ENCODE measurements at places on chromosomes 16 and 17.
A peak's percentile ranks its signal among the peaks of the same experiment; 100 is the strongest.

- peak; percentile 52 for DNase-seq
These were observed 30.3 kb upstream of the SRCIN1 start for GRCh38 chr17:38636054-38636453.

DNA sequence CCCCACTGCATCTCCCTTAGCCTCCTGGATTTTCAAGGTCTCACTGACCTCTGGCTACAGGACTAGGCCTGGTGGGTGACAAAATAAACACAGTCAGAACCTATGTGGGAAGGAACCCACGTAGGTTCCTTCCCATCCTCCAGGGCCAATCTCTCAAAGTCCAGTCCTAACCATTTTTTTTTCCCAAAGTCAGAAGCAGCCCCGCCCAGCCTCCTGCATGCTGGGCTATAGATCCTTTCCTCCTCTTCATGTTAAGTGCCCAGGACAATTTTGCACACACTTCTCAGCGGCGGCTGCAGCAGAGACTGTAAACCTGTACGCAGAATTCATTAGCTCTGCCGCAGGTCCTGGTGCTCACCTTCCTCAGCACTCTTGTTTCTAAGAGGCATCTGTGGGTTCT, 285.8 kb downstream of the NPIPA8 start:
- no peak for DNase-seq

- DNase-seq = no peak
These were observed 301.5 kb downstream of the HAPSTR1 start for GRCh38 chr16:9392956-9393355.

DNA sequence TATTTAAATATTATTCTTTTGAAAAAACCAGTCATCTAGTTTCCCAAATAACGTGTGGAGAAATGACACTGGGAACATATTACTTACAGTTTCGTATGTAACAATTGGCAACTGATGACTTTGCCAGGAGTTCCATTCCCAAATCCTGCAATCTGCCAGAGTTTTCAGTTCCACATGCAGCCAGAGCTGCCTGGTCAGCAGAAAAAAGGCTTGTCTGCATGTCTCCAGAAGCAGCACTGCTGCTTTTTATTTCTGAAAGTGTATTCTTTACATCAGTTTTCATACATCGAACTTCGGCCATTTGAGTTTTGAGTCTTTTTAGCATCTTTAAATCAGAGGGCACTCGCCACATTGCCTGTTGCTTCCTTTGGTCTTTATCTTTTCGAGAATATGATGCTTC, 78.4 kb downstream of the TRIM37 start:
- no peak for DNase-seq

GRCh38 chr16:11915114-11915643, 577 bp downstream of the GSPT1 start:
- DNase-seq = peak; percentile 75

DNA sequence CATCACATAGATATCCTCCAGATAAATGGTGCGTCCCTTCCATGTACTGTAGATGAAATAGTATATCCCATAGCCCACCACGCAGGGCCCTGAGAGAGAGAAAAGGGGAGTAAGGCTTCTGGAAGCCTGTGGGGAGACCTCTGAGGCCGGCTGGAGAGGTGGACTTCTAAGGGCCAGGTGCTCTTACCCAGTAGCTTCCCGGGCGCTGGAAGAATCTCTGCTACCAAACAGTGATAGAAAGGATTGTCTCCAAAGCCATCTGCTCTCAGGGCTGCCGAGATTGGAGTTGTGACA, 718 bp downstream of the SAT2 start:
- no peak for DNase-seq

- DNase-seq = no peak
These were observed 3.6 kb downstream of the ZNF267 start for GRCh38 chr16:31876951-31877828.

GRCh38 chr17:9334536-9335446, 240.8 kb downstream of the STX8 start:
- no peak for DNase-seq

- no peak for DNase-seq
These were observed 93.9 kb downstream of the MSI2 start for GRCh38 chr17:57350266-57350665.

DNA sequence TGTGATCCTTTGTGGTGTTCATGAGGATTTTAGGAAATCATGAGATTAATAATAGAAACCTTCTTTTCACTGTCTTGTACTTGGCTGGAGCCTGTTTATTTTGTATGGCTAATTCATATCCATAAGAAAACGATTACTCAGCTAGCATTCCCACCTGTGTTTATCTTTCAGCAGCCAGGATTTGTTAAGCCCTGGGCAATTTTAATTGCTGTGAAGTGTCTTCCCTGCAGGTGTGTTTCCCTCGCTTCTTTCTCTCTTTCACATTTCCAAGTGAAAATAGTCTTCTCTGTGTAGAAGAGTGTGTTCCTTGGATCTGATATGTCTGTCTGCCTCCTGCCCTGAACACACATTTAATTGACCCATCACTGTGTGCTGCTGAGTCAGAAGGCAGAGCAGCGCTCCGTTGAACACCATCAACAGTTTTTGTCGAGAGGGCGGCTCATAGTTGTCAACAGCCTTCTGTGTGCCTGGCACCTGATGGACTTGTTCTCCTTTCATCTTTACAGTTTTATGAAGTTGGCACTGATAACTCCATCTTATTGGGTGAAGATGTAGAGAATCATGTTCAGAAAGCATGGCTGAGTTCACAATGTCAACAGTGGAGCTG, 83.2 kb downstream of the SPECC1 start:
- DNase-seq = no peak

GRCh38 chr17:50360486-50361115, 12.4 kb downstream of the MRPL27 start:
- DNase-seq = peak; percentile 39

DNA sequence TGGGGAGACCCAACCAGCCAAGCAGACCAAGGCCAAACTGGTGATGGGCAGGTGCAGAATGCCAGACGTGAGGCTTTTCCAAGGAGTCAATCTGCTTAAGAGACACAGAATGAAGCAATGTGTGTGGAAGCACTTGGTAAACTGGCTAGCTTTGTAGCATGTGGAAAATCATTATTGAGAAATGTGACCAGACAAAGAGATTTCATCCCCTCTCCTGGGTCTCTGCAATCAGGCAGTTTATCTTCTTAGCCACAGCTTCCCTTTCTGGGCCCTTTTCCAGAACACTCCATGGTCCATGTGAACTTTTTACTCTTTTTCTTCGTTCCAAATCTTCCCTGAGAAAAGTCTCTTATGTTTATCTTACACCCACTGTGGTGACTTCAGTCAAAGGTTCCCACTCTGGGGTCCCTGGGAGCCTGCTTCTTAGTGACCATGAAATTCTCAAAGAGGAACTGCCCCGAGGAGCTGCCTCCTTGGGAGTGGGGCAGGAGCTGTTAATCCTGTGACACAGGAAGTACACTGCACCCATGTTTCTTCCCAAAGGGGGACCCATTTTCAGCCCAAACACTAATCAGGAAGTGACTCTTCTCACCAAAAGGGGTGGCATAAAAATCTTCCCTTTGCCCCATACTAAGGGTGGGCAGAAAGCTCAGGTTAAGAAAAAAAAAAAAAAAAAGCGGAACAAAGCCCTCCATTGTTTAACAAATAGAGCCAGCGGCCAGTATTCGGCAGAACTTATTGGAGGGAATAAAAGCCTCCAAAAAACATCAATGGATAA, 346.2 kb upstream of the ASIC2 start:
- no peak for DNase-seq

GRCh38 chr17:16036261-16036660, 36.6 kb downstream of the TTC19 start:
- no peak for DNase-seq
